ENCODE measurements at places on chromosomes 6 and 20.

DNA sequence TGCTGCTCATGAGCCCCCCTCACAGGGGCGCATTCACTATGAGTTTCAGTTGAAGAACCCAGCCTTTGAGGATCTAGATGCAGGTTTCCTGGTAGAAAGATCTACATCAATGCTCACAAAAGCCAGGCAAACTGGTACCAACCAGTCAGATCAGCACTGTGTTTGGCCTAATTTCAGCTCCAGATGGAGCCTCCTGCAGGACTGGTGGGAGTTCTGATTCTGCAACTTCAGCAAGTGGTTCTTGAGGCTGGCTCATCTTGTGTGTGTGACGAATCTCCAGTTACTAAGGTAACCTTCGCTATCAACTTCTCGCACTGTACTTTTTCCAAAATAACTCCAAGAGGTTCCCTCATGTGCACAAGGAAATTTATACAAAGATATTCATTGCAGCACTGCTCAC, 118.8 kb downstream of the ZMYND8 start:
- no peak for DNase-seq

DNA sequence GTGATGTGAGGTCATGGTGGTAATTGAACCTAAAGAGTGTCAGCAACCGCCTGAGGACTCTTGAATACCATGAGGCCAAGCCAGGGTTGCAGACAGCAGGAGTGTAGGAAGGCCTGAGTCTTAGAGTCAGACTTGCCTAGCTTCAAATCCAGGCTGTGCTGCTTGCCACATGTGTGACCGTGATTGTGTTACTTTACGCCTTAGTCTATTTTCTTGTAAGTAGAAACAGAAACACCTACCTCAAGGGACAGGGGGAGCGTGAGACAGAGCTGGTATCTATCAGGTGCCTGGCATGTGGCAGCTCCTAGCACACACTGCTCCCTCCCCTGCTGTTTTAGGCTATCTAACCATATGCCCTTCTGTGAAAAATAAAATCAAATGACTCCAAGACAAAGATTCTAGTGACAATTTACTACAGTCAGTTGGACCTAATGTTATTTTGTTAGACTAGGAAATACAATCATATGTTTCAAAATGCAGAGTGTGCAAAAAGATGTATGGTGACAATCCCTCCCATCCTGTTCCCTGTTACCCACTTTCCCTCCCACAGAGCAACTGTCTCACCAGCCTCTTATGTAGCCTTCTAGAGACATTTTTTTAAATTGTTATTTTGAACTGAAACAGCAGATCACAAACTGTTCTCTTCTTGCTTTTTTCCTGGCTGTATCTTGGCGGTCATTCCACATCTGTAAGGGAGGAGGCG, 21.7 kb downstream of the TAF8 start:
- DNase-seq = no peak

DNA sequence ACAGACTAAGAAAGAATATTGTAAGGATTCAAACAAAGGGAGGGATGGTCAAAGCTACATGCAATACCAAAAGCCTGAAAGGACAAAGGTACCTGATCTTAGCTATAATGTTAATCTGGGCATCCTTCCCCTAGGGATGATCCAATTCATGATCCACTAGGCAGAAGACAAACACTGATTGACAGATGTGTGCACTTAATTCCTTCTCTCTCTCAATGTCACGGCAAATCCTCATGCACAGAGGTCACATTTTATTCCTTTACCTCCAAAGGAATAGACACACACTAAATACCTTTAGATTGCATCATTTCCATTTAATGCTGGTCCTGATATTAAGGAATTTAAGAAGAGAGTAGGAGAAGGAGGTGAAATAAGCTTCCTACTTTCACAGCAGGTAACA, 73.4 kb downstream of the ZNF133 start:
- DNase-seq = no peak

- DNase-seq = peak; percentile 72
Measured at GRCh38 chr6:116446399-116446798, 14.8 kb upstream of the CALHM6 start.

DNA sequence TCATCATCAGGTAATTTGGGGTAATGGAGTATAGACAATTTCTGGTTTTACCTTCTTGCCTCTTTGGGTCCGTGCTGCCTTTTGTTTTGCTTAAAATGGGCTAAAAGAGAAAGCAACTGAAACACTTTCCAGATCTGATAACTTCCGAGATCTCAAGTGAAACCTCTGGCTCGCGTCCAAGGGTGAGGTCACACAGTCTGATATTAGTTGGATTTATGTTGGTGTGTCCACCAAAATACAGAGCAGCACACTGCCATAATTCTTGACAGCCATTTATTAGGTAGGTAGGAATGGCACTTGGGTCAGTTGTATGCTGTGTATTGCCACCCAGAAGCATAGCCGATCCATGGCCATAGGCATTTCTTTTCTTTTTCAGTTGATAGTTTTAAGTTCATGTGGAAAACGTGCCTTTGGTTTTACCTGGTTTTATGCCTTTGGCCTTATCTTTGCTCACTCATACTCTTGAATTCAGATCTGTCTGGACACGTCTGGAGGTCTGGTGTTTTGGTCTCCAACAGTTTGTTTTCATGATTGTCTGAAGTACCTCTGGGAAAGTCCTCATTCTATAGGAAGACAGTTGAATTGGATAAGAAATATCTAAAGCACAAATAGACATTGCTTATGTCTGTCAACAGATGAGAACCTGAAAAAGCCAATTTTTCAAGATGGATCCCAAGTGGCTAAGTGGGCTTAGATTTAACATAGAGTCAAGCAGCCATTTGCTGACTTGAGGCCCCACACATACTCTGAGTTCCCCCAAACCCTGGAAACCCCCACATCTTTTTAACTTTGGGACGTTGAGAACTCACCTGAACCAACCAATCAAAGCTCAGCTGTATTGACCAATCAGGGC, 320.8 kb downstream of the SOX4 start:
- DNase-seq = peak; percentile 18

DNA sequence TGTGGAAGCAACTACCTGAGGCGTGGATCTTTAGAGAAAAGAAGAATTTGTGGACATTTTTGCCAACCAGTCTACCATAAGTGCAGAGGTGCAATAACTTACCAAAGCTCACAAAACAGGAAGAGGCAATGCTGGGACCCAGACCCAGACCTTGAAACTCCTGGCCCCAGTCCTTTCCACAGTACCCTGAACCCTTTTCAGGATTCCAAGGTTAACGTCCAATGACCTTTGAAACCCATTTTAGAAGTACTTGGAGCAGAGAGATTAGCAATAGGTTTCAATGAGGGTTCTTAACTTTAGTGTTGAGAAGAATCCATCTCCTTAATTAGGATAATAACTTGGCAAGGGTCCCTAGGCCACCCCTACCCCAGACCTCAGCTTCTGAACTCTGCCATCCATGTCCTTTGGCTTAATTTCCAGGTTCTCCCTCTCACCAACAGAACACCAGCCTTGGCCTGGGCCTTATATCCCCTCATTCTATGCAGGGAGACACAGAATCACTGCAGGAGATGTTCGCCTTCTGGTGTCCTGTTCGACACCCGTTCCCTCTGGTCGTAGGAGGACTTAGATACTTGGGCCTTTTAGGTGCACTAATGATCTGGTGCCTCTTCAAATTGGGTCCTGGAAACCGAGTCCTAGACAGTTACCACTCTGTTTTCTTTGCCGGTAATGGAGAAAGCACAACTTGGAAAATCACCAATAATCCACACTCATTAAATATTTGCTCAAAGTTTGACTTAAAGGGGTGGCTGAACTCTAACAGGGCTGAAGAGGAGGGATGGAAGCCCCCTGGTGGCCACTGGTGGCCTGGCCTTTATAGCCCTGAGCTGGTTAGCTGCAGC, 40.6 kb downstream of the ISM1 start:
- DNase-seq = peak; percentile 55

- DNase-seq = peak; percentile 46
Measured at GRCh38 chr6:37256692-37257319, 766 bp upstream of the TBC1D22B start.

GRCh38 chr6:141290941-141291721, 841.6 kb upstream of the GJE1 start:
- peak; percentile 11 for DNase-seq

DNA sequence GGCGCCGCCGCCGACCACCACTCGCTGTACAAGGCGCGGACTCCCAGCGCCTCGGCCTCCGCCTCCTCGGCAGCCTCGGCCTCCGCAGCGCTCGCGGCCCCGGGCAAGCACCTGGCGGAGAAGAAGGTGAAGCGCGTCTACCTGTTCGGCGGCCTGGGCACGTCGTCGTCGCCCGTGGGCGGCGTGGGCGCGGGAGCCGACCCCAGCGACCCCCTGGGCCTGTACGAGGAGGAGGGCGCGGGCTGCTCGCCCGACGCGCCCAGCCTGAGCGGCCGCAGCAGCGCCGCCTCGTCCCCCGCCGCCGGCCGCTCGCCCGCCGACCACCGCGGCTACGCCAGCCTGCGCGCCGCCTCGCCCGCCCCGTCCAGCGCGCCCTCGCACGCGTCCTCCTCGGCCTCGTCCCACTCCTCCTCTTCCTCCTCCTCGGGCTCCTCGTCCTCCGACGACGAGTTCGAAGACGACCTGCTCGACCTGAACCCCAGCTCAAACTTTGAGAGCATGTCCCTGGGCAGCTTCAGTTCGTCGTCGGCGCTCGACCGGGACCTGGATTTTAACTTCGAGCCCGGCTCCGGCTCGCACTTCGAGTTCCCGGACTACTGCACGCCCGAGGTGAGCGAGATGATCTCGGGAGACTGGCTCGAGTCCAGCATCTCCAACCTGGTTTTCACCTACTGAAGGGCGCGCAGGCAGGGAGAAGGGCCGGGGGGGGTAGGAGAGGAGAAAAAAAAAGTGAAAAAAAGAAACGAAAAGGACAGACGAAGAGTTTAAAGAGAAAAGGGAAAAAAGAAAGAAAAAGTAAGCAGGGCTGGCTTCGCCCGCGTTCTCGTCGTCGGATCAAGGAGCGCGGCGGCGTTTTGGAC, 2.0 kb downstream of the SOX4 start:
- peak; percentile 29 for DNase-seq

DNA sequence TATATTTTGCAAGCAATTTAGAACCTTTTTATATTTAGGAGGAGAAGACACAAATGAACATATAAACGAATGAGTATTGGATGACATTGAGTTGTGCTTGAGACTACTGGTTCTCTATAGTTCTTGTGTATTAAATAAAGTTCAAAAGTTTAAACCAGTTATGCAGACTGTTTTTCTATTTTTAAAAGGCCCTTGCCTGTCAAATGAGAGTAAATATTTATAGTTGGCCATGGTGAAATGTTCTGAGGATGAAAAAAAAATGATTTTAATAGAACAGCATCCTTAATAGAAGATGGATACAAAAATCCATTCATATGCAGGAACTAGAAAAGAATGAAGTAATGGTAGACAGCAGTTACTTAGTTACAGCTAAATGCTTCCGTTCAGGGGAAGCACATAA, 63.5 kb upstream of the COL10A1 start:
- DNase-seq = no peak

DNA sequence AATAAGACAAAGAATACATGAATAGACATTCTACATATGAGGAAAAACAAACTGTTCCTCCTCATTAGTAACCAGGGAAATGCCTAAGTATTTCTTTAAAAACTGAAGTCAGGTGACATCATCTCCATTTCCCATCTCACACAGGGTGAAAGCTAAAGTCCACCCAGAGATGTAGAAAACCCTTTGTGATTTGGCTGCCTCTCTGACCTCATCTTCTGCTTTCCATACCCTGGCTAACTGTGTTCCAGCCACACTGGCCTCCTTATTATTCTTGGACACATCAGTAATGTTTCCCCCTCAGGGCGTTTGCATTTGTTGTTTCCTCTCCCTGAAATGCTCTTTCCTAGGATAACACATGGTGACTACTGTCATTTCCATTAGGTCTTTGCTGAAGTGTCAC, 40.4 kb downstream of the ESF1 start:
- DNase-seq = peak; percentile 43

- no peak for DNase-seq
Measured at GRCh38 chr6:73017476-73017875, 207.8 kb downstream of the KHDC1L start.

GRCh38 chr20:4060064-4060795, 44.9 kb upstream of the RNF24 start:
- no peak for DNase-seq

GRCh38 chr6:27565839-27566779, 93.2 kb upstream of the ZNF184 start:
- DNase-seq = no peak

GRCh38 chr6:57432157-57432556, 114.7 kb downstream of the PRIM2 start:
- peak; percentile 86 for DNase-seq

GRCh38 chr20:19973961-19974629, 43.1 kb upstream of the NAA20 start:
- DNase-seq = peak; percentile 81

DNA sequence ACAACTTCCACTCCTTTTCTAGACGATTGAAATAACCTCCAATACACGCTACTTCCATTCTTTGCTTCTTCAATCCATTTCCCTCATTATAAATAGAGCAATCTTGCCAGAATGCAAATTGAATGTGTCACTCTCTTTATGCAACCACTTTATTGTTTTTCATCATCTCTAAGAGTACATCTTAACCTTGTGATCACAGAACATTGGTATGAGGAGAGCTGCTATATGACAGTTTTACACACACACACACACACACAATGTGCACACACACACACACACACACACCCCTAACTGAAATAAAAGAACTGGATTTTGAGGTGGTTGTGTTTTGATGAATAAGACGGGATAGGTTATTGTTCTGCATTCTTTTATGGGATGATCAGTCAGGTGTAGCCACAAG, 187.0 kb downstream of the HDGFL1 start:
- DNase-seq = peak; percentile 65

DNA sequence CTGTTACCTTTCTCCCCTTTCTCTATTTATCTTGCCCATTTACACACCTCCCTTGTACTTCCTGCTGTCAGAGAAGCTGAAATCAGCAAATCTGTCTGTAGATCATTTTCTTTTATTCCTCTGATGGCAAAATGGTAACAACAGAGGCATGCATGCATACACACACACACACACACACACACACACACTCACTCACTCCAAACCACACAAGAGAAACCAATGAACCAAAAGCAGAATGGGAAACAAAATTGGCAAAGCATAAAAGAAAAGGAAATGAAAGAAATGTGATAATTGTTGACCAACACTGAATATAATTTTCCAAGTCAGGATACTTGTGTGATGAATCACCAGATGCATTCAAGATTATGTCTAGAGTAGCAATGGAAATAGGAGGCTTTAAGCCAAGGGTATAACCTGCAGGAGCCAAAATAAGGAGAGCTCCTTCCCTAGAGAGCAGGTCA, 172.4 kb downstream of the PLCB4 start:
- DNase-seq = peak; percentile 79

DNA sequence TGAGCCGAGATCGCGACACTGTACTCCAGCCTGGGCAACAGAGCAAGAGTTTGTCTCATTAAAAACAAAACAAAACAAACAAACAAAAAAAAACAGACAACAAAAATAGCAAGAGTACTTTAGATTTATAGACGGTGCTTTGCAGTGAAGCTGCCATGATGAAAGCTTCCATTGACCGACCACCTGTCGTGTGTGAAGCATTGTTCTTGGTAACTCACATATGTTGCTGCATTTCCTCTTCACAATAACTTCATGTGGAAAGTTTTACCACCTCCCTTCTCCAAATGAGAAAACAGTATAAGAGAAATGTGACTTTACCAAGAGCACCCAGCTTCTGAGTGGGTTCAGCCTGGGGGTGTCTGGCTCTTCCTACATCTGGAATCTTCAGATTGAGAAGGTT, 56.4 kb upstream of the PTGIS start:
- no peak for DNase-seq

GRCh38 chr20:8700756-8701155, 368.1 kb upstream of the PLCB4 start:
- no peak for DNase-seq

GRCh38 chr20:21677781-21678180, 27.7 kb upstream of the PAX1 start:
- DNase-seq = no peak

GRCh38 chr6:912871-913835, 220.2 kb upstream of the EXOC2 start:
- peak; percentile 63 for DNase-seq

Data from EH (cell line).